ENCODE measurements at places on chromosomes 2 and 18.
A peak's percentile ranks its signal among the peaks of the same experiment; 100 is the strongest.

- H3K4me1 ChIP-seq = no peaks in the 10 kb centered on the region
- no peak overlapping the region for H3K27ac ChIP-seq
- H3K4me3 ChIP-seq = no peak overlapping the region
- H3K27me3 ChIP-seq = no peaks in the 10 kb centered on the region
- H3K36me3 ChIP-seq = no peaks in the 10 kb centered on the region
Observed at GRCh38 chr2:232937278-232937906, 67.3 kb downstream of the SNORC start.

GRCh38 chr2:69285379-69285894 lies 101.6 kb downstream of the GFPT1 start:
- no peak for DNase-seq
- H3K27ac ChIP-seq = no peak overlapping the region
- H3K4me3 ChIP-seq = no peak overlapping the region
- H3K4me1 ChIP-seq = no peaks in the 10 kb centered on the region
- H3K27me3 ChIP-seq = no peaks in the 10 kb centered on the region

DNA sequence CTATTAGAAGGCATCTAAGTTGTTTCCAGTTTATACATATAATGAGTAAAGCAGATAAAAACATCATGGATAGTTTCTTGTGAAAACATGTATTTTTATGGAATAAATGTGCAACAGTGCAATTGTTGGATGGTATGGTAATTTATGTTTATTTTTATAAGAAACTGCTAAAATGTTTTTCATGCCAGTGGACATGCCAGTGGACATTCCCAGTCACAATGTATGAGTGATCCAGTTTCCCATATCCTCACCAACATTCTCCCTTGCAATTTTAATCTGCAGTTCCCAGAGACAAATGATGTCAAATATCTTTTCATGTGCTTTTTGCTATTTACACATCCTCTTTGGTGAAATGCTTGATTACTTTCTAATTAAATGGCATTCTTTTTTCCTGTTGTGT lies 818.6 kb downstream of the SUCLG1 start:
- no peaks in the 10 kb centered on the region for H3K36me3 ChIP-seq
- H3K4me1 ChIP-seq = no peaks in the 10 kb centered on the region
- H3K27ac ChIP-seq = no peak overlapping the region
- no peak for DNase-seq

GRCh38 chr2:78147466-78147865 lies 625.3 kb upstream of the LRRTM4 start:
- no peak overlapping the region for H3K27ac ChIP-seq
- H3K27me3 ChIP-seq = no peaks in the 10 kb centered on the region
- H3K4me1 ChIP-seq = no peaks in the 10 kb centered on the region
- DNase-seq = no peak

GRCh38 chr2:42163444-42164045 lies 5.6 kb upstream of the EML4 start:
- H3K27ac ChIP-seq = no peak overlapping the region
- no peaks in the 10 kb centered on the region for H3K27me3 ChIP-seq
- H3K4me3 ChIP-seq = no peak overlapping the region

DNA sequence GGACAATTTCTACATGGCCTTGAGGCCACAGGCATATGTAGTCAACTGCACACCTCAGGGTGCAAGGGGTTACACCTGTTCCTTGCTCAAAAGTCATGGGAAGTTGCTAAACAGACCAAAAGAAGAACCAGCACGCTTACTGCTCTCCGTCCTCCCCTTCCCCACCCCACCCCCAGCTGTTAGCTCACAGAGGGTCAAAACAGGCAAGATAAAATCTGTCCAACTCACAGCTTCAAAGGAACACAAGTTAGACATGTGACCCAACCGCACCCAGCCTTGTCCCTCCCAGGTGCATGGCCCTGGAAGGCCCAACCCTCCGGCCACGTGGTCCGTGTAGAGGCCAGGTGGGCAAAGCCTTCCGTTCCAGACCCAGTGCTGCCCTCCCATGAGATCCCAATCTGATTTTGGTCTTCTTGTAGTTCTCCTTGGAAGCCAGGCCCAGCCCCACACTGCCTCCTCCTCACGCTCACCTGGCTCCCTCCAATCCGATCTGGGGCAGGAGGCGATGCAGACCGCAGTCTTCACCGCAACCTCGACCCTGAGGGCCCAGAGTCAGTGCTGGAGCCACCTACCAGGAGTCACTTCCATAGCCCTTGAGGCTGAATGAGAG lies 14.5 kb upstream of the ASPRV1 start:
- H3K27me3 ChIP-seq = no peaks in the 10 kb centered on the region
- no peaks in the 10 kb centered on the region for H3K4me1 ChIP-seq

DNA sequence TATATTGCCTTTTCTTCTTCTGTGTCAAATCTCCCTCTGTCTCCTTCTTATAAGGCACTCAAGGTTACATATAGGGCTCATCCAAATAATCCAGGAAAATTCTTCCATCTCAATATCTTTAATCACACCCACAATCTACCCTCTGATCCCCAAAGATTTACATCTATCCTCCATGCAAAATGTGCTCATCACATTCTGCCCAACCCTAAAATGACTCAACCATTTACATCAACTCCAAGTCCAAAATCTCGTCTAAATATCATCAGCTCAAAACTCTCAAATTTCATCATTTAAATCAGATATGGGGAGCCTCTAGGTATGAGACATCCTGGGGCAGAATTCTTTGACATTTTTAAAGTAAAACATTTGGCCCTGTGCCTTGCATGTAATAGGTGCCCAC lies 1349.8 kb downstream of the SUCLG1 start:
- DNase-seq = no peak
- H3K27me3 ChIP-seq = no peaks in the 10 kb centered on the region
- no peak overlapping the region for H3K4me3 ChIP-seq
- no peak overlapping the region for H3K27ac ChIP-seq

DNA sequence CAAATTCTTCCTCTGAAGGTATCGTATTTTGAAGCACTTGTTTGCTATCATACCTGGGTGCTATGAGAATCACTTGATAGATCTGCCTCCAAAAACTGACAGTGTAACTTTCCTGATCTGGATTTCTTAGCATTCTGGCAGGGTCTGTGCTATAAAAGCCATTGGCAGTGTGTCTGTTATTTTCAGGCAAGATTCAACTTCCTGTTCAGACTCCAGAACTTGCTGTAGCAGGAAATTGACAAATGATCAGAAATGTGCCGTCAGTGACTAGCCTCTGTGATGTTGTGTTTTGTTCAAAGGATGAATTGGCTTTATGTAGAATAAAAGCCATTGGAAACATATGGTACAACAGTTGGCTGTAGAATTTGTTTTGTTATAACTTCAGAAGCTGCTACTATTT lies 273.3 kb downstream of the PTPRM start:
- no peaks in the 10 kb centered on the region for H3K4me1 ChIP-seq
- H3K27ac ChIP-seq = no peak overlapping the region
- no peaks in the 10 kb centered on the region for H3K36me3 ChIP-seq

DNA sequence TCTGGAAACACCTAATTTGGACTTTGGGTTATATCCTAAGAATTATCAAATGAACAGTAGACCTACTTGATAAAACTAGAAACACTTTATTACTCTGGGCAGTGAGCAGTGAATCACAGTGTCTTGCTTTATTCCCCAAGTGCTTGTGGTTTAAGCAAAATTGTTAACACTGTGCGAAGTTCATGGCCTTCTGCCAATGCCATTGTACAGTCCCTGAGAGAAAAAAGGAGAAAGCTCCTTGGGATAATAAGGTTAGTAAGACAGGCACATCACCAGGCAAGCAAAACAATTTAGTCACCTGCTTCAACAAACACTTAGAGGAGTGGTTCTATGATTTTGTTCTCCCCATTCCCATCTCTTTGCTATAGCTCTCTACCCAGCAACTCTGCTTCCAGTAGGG lies 39.8 kb downstream of the ADCYAP1 start:
- DNase-seq = no peak
- H3K4me3 ChIP-seq = no peak overlapping the region
- no peaks in the 10 kb centered on the region for H3K4me1 ChIP-seq
- no peaks in the 10 kb centered on the region for H3K36me3 ChIP-seq

DNA sequence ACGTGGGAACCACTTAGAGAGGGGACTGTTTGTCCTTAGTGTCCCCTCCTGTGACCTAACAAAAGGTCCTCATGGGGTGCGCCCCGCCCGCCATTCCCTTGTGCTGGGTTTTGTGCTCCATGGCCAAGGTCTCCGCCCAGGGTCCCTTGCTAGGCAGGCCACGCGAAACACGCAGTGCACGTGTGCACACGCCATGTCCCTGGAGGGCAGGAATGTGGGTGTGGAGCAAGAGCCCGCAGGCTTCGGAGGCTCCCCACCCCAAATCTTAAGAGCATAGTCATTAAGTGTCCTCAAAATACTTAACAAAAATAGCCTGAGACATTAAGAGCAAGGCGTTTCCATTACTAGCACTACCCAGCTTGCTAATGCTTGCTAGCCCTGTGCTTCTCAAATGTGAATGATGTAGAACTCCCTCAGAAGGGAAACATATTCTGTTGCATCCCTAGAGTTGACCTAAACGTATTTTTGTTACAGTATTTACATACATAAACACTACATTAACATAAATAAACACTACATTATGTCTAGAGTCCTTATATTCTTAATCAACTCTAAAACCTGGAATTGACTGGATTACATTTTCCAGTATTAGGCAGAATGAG lies 117.6 kb upstream of the APCDD1 start:
- H3K36me3 ChIP-seq = no peaks in the 10 kb centered on the region
- H3K27ac ChIP-seq = no peak overlapping the region
- H3K4me1 ChIP-seq = no peaks in the 10 kb centered on the region

- no peak overlapping the region for H3K4me3 ChIP-seq
- no peaks in the 10 kb centered on the region for H3K36me3 ChIP-seq
- DNase-seq = no peak
- H3K27ac ChIP-seq = no peak overlapping the region
- no peaks in the 10 kb centered on the region for H3K27me3 ChIP-seq
- no peaks in the 10 kb centered on the region for H3K4me1 ChIP-seq
Observed at GRCh38 chr2:205946226-205946625, 139.7 kb downstream of the INO80D start.

DNA sequence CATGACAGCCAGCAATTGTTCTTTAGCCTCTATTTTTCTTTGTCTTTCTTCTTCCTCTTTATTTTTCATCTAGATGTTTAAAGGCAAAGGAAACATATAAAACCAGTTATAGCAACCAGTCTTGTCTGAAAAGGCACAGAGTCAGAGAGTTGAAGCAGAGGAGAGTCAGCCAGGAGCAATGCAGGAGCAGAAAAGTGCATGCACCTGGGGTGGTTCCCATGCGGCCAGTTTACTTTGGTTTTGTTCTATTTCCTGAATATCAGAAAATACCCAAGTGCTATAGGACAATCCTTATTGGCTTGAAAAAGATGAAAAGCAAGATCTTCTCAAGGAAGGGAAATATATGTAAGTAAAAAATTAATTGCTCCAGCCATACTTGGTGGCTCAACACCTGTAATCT lies 44.9 kb downstream of the CFAP210 start:
- no peaks in the 10 kb centered on the region for H3K4me1 ChIP-seq
- no peak for DNase-seq
- H3K27me3 ChIP-seq = no peaks in the 10 kb centered on the region

- DNase-seq = no peak
- H3K27me3 ChIP-seq = no peaks in the 10 kb centered on the region
- no peak overlapping the region for H3K27ac ChIP-seq
- no peaks in the 10 kb centered on the region for H3K4me1 ChIP-seq
- no peak overlapping the region for H3K4me3 ChIP-seq
Observed at GRCh38 chr18:46471809-46472498, 185.1 kb downstream of the LOXHD1 start.

DNA sequence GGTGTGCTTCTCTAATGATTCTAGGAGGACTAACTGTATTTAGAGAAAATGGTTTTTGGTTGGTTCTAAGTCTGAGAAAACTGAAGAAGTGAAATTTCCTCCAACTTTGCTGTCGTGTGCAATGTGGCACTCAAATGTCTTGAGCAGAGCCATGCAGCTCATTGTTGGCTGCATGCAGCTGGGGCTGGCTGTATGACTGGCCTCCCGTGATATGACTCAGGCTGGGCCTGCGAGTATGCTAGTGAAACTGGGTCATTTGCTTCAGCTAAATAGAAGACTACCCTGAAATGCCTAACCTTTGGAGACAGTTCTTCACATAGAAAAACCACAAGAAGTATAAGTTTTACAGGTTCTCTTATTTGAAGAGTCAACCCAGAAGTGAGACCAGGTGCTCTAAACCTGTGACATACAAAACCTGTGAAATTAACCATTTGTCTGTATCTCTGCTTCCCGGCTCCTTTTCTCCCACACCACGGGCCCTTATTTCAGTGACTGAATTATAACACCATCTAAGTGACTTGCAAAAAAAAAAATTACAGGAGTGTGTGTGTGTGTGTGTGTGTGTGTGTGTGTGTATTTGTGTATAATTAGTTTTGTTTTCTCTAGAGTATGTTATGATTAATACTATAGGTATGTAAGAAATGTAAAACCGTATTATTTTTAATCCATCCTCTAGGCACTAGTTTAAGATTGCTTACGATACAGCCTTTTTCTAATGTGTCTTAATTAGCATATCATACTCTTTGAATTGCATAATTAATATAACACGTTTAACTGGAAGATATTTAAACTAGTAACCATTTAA lies 15.9 kb downstream of the POLI start:
- peak overlapping the region; percentile 26 for H3K27ac ChIP-seq
- peak; percentile 17 for DNase-seq
- H3K4me3 ChIP-seq = no peak overlapping the region
- H3K4me1 ChIP-seq = no peaks in the 10 kb centered on the region

DNA sequence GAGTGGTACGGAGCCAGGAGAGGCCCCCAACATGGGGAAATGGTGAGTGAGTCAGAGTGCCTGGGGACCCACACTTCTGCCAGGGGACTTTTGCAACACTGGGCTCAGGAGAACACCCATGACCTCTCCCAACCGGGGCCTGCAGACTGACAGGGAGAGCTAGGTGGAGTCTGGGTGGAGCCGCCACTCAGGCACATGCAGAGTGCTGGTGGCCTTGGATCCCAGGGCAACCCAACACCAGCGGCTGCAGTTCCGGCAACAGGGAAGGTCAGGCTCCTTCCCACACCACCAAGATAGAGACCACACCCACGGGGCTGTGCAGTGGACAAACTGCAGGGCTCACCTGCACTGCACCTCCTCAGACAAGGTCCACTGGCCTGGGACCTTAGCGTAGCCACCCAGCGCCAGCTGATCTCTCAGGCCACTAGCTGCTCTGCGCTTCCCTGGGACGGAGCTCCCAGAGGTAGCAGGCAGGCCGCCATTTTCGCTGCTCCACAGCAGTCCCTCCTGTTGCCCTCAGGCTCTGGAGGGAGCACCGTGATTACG lies 99.0 kb downstream of the EFEMP1 start:
- no peaks in the 10 kb centered on the region for H3K4me1 ChIP-seq
- H3K36me3 ChIP-seq = no peaks in the 10 kb centered on the region
- H3K27me3 ChIP-seq = no peaks in the 10 kb centered on the region
- no peak overlapping the region for H3K27ac ChIP-seq
- H3K4me3 ChIP-seq = no peak overlapping the region
- DNase-seq = no peak

- no peak for DNase-seq
- peak overlapping the region; percentile 96 for H3K27ac ChIP-seq
- H3K4me3 ChIP-seq = peak overlapping the region; percentile 77
- H3K4me1 ChIP-seq = peaks cover 8% of the 10 kb centered on the region
Observed at GRCh38 chr2:206084439-206084869, 1.5 kb downstream of the INO80D start.

All from effector memory CD4-positive, alpha-beta T cell (primary cell).